Amniotic stem cell (primary cell): ENCODE measurements at places on chromosomes 2 and 18.

DNA sequence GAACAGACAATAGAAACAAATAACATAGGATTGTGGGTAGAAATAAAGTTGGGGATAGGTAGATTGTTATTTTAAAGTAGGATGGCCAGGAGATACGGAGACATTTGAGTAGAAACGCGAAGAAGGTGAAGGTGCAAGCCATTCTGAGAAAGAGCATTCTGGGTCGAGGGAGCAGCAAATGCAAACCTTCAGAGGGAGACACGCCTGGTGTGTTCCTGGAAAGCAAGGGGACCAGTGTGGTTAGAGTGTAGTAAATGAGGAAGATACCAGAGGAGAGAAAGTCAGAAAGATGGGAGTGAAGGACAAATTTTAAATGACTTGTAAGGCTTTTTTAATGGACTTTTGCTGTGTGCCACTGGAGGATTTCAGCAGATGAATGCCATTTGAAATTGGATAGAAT is 1.7 kb downstream of the CYP20A1 start:
- DNase-seq, result no peak

- no peak for DNase-seq
These were observed 1389.8 kb upstream of the TMEFF2 start for GRCh38 chr2:193584522-193584938.

DNA sequence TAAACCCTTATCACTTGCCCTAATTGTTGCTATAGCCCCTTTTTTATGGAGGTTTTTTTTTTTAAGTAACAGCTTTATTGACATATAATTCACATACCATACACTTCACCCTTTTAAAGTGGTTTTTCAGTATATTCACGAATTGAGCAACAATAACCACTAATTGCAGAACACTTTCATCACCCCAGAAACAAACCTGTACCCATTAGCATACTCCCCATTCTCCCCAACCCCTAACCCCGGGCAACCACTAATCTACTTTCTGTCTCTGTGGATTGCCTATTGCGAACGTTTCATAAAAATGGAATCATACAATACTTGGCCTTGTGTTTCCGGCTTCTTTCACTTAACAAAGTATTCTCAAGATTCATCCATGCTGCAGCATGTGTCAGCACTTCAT is 213.6 kb downstream of the ATAD2B start:
- no peak for DNase-seq

DNA sequence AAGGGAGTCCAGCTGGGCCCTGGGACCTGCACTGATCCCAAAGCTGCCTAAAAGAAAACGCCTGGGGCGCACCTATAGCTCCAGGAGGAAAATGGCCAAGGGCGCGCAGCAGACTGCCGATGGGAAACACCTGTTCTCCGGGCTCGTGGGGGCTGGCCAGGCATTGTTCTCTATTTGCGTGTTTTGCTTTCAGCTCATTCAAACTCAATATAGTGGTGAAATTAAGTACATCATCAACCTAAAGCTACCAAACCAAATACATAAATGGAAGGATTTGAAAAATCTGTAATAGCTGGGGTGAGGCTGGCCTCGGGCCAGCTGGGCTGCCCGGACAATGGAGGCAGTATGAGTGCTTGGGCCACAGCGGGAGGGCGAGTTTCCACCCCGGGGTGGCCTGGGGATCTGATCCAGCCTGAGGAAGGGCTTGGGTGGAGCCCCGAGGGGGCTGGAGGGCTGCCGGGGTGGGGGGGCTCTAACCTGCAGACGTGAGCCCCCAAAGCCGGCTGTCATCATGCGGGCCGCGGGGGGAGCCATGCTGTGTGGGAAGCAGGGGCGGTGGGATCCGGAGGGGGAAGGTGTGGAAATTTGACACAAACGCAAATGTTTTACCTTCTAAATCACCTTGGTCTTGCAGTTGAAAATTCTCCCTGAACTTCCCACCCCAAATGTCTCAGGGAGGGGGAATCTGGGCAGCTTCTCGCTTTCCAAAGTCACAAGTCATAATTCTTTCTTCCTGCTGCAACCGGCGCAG is 77.6 kb downstream of the ASB1 start:
- DNase-seq, result no peak

GRCh38 chr2:169716238-169716886 is 17.3 kb upstream of the KLHL23 start:
- no peak for DNase-seq

- DNase-seq, result no peak
These were observed 173.0 kb downstream of the NCK2 start for GRCh38 chr2:105917688-105918087.

GRCh38 chr2:127003070-127003800 is 103.7 kb downstream of the BIN1 start:
- DNase-seq, result no peak

GRCh38 chr18:62239475-62239874 is 52.4 kb downstream of the RELCH start:
- DNase-seq, result no peak
